GM23248 (cell line): ENCODE measurements at places on chromosomes 3 and 15.

- peak; percentile 83 for DNase-seq
Observed at GRCh38 chr15:66789029-66790025, 87.3 kb downstream of the SMAD6 start.

DNA sequence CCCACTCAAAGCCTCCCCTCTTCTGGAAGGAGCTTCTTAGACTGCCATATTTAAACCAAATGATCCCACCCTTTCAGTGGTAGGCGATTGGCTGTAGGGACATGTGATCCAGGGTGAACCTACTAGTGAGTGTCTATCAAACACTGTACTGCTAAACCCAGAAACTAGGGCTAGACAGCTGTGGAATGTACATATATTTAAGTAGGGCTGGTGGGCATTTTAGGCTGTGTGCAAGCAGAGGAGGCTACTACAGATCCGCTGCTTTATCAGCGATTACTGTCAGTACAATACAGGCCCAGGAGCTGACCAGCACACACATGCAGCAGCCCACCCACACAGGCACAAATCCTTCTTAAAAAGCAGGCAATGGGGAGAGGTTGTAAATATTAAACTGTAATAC is 15.4 kb upstream of the LARP6 start:
- DNase-seq, result no peak

GRCh38 chr15:90667073-90667754 is 49.9 kb upstream of the BLM start:
- peak; percentile 21 for DNase-seq

DNA sequence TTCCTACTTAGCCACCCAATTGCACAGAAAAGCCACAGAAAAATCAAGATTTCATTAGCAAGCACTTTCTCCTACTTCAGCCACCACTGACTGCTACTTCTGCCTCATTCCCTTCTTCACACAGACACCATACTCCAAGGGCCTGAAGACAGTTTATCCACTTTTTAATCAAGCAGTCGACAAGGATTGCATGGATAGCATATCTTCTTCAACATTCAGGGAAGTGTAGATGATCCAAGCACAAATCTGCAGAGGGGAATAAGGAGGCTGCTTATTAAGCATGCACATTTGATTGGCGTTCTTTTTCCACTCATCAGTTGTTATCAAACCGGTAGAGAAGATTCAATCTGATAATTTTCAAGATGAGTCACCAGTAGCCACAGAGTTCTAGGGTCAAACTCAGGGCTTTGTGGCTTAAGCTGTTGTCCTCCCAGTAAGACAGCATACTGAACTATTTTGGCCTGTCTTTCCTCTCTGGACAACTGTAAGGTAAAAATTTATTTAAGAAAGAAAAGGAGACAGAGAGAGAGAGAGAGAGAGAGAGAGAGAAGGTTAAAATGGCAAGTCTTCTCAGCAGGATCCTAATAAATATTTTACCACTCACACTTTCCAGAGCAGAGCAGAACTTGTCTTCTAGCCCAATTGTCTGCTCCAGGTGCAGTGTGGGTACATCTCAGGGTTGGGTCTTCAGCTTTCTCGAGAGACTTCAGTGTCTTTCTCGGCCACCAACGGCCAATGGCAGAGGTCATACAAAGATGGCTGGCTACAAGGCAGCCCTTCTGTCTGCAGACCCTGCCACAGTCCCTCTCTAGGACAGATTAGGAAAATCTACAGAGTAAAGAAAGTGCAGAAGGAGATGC is 80.6 kb upstream of the BHLHE40 start:
- DNase-seq, result peak; percentile 39

- no peak for DNase-seq
Observed at GRCh38 chr15:90838139-90838538, 30.2 kb upstream of the FURIN start.

DNA sequence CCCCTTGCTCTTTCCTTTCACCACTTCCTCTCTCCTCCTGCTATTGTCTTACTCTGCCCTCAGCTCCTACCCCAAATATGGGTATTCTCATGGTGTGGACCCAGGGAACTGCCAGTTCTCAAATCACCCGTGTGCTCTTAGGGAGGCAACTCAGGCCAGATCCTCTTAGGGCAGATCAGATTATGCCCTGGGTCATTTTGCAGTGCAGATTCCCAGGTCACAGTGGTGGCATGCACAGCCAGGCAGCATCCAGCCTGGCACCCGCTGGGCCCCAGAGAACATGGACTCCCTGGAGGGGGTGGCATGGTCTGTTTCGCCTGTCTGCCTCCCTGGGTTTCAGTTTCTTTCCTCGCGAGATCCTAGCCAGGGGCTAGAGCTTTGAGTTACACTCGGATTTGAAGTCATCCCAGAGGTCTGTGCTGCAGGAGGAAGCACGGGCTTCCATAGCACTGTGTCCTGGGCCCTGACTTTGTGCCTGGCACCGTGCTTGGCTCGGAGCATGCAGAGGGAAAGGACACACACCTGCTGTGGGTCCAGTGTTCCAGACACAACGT is 96.1 kb downstream of the TOP2B start:
- DNase-seq, result no peak

DNA sequence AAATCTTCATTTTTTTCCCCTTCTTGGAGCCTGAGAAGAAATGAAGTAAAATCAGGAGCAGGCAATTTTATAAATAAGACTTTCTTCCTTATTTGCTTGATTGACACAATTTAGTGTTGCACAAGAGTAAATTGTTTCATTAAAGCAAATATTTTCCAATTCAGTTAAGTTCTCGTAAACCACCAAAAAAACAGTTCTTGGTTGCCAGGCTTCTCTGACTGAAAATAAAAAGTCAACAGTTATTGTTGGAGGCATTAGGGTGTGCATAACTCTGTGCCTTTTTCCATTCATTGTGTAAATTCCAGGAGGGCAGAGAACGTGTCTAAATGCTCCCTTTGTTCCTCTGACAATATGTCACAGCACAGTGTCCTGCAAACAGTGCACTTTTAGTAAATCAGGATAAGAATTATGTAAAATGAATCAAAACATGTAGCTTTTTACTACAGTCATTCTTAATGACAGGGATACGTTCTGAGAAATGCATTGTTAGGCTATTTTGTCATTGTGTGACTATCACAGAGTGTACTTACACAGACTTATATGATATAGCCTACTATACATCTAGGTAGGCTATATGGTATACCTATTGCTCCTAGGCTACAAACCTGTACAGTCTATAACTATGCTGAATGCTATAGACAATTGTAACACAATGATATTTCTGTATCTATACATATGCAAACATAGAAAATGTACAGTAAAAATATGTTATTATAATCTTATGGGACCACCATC is at the start of gene CP:
Gene CP (minus strand): TSS at position 47 of the 735 bp plus-strand sequence. CDS start 37 bp downstream, at position 10.
- no peak for DNase-seq

DNA sequence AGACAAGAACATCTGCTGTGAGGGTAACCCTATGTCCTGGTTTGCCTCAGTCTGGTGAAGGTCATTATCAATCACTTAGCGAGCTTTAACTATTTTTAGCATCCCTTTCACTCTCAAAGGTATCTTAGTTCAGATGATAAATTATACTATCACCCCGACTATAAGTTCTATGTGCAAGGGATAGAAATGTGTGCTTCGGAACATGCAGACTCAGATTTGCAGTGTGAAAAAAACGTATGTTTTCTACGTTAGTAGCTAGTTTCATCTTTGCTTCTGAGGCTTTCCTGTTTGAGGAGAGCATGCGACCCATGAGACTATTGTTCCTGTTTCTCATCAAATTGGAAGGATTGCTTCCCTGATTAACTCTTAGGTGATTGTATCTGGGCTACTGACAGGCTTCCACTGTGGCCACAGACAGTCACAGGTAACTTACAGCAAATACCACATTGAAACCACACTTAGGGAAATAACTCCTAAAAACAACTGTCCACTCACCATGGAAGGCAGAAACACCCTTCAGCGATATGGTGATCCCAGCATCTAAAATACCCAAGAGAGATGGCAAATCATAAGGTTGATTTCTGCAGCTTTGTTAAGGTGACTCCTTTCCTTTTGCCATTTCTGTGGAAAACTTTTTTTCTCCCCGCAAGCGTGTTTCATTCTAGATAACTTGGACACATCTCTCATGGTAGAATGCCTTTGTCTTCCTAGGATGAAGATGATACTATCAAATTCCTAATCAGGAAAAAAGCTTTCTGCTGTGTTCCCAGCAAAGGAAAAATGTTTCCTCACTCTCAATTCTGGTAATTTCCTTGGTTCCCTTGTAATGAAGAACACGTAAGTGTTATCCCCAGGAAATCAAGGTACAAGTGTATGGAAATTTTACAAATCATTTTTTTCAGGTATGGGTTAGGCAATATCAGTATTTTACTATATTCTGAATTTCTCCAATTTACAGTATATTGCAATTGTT is 5.2 kb downstream of the GCSAM start:
- no peak for DNase-seq

DNA sequence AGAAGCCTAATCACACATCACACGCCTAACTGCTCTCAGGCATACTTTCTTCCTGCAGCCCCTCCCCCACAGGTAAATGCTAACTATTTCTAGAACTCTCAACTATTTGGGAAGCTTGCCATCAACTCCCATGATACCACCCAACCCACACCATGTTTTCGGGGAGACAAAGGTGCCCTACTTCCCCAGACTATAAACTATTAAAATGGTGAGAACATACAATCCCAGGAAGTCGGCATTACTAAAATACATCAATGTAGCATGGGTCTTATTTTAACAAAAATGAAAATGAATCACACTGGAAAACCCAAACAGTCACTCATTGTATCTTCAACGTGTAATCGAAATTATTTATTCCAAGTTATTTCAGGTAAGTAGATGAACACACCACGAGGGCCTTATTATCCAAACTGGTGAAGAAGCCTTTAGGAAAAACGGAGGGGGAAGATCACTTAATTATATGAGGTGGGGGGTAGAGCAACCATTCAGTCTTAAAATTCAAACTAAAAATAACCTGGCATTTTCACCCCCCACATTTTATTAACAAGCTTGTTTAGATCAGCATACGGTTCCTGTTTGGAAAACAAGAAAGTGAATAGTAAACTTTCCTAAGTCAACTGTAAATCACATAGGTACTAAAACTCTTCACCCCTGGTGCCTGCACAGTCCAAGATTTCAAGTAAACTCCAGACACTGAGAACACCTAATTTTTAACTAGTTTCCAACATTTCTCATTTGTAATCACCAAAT is 1.9 kb downstream of the TBL1XR1 start:
- DNase-seq, result peak; percentile 41

GRCh38 chr15:80599359-80599758 is 95.8 kb upstream of the ABHD17C start:
- peak; percentile 73 for DNase-seq

DNA sequence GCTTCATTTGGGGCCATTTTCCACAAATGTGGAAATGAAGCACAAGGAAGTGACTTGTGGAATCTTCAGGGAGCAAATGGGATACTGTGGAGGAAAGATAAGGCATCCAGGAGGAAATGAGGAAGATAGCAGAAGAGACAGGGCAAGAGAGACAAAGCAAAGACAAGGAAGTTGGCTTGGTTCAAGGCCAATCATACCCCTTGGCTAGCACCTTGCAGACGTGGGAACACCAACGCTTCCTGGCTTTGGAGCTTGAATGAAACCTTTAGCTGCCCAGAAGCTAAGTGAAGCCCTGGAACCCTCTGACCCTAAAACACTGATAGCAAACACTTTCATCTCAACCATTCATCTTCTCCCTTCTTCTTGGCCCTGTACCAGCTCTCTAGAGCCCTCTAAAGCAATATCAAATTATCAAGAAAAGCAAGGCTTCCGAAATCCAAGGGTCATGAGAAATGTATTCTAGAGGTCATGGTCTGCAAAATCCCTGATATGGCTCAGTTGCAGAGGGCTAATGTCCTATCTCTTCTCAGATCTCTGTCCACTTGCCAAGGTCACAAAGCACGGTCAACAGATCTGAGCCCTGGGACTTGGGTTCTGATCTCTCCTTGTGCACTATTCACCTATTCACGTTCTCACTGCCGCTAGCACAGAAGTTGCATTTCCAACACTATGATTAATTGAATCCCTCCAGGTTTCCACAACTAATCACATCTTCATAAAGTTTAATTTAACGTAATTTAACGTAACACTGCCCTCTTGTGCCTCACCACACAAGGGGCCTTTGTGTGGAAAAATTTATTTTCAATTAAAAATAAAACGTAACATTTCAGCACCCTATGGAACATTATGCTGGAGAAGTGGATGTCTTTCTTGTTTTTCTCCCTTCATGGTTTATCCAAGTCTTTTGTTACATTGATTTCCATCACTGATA is 557.6 kb upstream of the ADAMTS9 start:
- DNase-seq, result peak; percentile 37
